PC-3 (cell line): ENCODE measurements at places on chromosomes 3 and 15. TPM values are rescaled to one million over a fixed set of nuclear protein-coding genes. Genes with fewer than 3 reads are reported as not detected.

The SLC38A3 gene
- total RNA-seq: 0.17 and 3.3 TPM in 2 replicates

The DUOX1 gene
- total RNA-seq: 0.29 TPM in 1 of 2 replicates, not detected in the other

The DUOX2 gene
- total RNA-seq: not detected in 2 replicates

The ANKRD34C gene
- not detected in 2 replicates for total RNA-seq

The TF gene
- not detected in 2 replicates for total RNA-seq

The GPR62 gene
- total RNA-seq: not detected in 2 replicates

The SCN11A gene
- total RNA-seq: not detected in 2 replicates

The C3orf85 gene
- not detected in 2 replicates for total RNA-seq

The FMN1 gene
- 2.4 and 2.9 TPM in 2 replicates for total RNA-seq

The ITGB5 gene
- 67.2 and 89.4 TPM in 2 replicates for total RNA-seq

The LRRC49 gene
- total RNA-seq: 7.7 and 13.6 TPM in 2 replicates

The NRG4 gene
- total RNA-seq: 2.8 and 3.1 TPM in 2 replicates

The CASR gene
- total RNA-seq: not detected in 2 replicates

GRCh38 chr3:61903931-61904657, 342.7 kb downstream of the PTPRG start:
- no peak for DNase-seq

DNA sequence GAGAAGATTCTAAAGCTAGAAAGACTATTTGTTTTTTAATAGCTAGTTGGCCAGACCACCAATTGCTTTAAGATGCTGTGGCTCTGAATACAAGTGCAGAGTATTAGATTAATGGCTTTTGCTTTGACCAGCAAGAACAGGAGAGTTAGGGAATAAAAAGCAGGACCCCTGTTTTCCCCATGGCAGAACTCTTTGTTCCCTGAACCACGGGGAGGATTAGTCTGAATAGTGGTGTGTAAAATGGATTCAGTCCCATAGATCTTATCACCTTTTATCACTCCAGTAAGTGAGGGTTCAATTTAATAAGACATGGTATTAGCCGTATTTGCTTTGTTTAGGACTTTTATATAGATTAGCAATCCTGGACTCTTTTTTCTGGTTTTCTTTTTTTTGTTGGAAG, 562.6 kb upstream of the DPPA4 start:
- no peak for DNase-seq

- DNase-seq: peak; percentile 70
Observed at GRCh38 chr15:63587527-63587926, 9.7 kb upstream of the FBXL22 start.

GRCh38 chr3:195460091-195460713, 17.4 kb upstream of the ACAP2 start:
- DNase-seq: no peak

DNA sequence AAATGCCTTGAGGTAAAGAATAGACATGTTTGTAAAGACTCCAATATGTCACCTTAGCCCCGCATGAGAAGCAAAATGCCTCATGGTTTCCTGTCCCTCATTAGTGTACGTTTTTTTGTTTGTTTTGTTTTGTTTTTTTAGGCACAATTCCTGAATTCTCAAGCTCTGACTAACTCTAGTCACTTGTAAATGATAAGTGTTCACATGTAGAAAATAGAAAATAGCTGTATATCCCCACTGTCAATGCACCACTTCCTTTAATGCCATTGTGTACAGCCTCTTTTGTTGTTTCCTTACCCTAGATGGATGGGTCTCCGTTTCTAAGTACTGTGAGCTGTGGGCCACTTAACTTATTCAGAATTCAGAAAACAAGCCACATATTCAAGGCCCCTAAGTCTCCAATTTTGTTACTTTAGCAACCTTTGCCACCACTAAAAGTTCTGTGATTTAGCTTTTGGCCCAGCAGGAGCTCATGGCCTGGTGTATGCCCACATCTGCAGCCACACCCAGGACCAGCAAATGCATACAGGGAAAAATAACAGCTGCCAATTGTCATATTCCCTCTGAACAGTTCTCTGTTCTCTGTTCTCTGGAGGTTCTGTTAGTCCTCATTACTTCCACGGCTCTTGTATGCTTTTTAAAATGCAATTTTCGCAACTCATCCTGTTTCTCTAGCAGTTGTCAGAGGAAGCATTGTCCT, 655.5 kb downstream of the GBE1 start:
- DNase-seq: peak; percentile 87

DNA sequence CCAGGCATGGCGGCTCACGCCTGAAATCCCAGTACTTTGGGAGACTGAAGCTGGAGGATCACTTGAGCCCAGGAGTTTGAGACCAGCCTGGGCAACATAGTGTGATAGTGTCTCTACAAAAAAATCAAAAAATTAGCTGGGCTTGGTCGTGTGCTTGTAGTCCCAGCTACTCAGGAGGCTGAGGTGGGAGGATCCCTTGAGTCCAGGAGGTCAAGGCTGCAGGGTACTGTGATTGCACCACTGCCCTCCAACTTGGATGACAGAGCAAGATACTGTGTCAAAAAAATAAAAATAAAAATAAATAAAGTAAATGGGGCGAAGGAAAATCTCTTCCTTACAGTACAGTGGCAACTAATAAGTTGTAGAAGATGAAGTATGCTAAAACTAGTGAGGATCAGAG, 29.6 kb downstream of the LSM3 start:
- DNase-seq: no peak

GRCh38 chr3:141105828-141106628, 54.9 kb downstream of the SPSB4 start:
- peak; percentile 82 for DNase-seq

GRCh38 chr15:69096626-69097025, 63.8 kb upstream of the GLCE start:
- DNase-seq: no peak

DNA sequence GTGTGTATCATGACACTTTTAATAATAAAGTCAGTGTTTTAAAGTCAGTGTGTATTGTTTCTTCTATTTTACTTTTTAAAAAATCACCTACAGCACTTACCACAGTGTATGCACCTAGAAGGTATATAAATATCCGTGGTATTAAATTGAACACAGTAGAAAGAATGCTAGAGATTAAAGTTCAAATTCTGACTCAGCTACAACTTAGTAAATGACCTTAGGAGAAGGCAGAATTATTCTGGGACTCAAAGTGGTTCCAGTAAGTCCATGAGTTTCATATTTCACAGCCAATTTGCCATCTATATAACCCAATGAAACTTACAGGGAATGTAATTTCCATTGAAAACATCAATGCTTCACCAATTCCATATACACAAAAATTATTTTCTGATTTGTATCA, 52.7 kb upstream of the MAP4 start:
- DNase-seq: no peak

GRCh38 chr3:169122416-169122815, 541.1 kb downstream of the MECOM start:
- no peak for DNase-seq

DNA sequence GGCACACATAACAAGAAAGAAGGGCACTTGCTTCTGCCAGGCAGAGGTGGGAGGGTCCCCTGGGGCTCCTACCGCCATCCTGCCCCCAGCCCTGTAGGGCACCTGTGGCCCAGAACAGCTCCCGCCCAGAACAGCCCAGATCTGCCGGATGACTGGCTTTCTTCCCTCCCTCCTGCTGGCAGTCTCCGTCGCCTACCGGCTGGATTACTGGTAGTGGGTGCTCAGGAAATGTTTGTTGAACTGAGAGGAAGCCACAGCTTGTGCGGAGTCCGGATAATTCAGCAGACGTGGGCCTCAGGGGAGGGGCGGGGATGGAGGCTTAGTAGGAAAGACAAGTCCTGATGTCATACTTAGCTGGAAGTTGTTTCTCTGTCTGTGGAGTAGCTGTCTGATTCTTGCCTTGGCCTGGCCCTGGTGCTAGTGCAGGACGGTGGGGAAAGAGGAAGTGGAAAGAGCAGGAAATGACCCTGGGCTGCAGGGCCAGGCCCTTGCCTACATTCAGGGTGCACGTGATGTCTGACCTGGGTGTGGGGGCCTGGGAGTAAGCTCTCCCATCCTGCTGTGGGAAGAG, 6.7 kb downstream of the CCDC9B start:
- no peak for DNase-seq

DNA sequence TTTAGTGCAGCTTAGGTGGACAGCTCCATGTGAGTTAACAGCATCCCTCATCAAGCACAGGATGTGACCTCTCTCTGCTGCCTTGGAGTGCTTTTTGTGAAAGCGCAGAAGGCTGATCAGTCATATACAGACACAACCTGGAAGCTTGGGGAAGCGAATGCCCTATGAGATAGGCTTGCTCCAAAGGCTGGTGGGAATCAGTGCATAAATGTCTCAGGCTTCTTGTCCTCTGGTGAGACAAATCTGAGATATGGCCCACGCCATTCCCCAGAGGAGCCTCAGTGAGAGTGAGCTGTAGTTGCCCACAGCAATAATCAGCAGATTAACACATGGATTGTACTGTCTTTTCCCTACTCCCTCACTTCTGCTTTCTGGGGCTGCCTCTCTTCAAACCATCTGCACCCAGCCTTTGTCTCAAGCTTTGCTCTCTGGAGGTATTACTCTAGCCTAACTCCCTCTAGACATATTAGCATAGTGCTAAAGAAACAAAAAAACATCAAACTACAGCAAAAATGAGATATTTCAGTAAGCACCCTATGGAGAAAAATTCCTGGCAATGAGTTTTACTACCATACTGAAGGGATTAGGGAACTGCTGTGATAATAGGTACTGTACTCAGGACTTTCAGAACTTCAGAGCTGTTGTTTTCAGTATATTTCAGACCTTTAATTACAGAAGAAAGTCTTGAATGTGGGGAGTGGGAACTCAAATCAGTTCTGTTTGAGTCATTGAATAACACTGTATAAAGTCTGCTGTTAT, 113.7 kb downstream of the OXSM start:
- no peak for DNase-seq

- peak; percentile 26 for DNase-seq
Observed at GRCh38 chr15:74265046-74265639, 29.0 kb downstream of the CCDC33 start.

- no peak for DNase-seq
Observed at GRCh38 chr15:39397883-39398282, 183.0 kb upstream of the THBS1 start.

- no peak for DNase-seq
Observed at GRCh38 chr3:32613183-32613582, 42.5 kb upstream of the DYNC1LI1 start.

DNA sequence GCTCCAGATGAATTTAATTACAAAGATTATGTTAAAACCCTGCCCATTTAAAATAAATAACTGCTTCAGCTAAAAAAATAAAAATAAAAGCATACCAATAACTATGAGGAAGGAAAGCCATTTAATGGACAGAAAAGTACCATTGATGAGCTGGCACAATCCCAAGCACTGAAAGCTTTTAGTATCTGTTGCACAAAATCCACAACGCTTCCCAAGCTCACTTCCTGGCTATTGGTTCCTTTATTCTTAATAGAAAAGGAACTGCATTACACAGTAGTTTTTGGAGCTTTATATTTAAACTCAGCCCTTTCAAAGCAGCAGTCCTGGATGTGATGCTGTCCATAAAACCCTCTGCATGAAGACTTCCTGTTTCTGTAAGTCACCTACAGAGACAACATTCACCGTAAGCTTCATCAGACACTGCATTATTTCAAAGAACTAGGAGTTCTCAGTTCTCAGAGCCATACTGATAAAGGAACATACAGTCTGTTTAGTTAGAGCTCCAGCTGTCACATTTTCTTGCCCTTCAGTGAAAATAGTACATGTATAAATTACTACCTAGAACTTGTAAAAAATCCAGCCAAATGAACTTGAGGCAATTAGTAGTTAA, 81.5 kb downstream of the CSNK1G1 start:
- no peak for DNase-seq

DNA sequence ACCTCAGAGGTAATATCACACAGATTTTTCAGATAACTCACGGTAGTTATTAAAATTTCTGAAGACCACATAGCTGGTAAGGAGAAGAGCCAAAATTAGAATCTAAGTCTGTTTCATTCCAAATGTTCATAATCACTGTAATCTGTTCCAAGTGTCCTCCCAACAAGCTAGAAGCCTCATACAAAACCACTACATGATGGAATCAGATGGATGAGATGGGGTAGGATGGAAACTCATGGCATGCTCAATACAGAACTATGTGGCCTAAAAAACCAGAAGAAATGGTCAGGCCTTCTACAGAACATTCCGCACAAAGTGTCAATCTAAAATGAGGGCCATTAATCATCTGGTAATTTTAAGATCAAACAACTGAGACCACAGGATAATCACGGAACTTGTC, 91.8 kb downstream of the THBS1 start:
- no peak for DNase-seq

DNA sequence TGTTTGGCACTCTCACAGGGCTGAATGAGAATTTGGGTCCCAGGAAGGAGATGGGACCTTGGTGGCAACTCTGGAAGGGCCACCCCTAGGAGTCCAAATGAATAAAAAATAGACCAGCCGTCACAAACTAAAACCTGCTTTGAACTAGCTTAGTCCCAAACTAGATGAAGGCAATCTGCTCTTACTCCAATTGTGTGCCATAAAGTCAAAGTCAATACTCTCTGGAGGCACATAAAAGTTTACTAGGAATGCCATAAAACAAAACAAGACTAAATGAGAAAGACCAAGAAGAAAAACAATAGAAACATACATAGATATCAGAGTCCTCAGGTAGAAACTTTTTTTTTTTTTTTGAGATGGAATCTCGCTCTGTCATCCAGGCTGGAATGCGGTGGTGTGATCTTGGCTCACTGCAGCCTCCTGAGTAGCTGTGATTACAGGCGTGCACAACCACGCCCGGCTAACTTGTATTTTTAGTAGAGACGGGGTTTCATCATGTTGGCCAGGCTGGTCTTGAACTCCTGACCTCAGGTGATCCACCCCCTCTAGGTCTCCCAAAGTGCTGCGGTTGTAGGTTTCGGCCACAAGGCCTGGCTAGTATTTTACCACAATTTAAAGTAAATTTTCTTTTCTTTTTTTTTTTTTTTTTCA, 8.1 kb downstream of the GOLGA6L2 start:
- no peak for DNase-seq

GRCh38 chr3:12868039-12869034, 27.0 kb upstream of the RPL32 start:
- DNase-seq: peak; percentile 93

GRCh38 chr3:182814419-182815062, 21.2 kb downstream of the ATP11B start:
- no peak for DNase-seq

GRCh38 chr3:180690061-180690460, 10.8 kb upstream of the CCDC39 start:
- DNase-seq: peak; percentile 17

- no peak for DNase-seq
Observed at GRCh38 chr15:43183270-43183669, 1.9 kb upstream of the CCNDBP1 start.

DNA sequence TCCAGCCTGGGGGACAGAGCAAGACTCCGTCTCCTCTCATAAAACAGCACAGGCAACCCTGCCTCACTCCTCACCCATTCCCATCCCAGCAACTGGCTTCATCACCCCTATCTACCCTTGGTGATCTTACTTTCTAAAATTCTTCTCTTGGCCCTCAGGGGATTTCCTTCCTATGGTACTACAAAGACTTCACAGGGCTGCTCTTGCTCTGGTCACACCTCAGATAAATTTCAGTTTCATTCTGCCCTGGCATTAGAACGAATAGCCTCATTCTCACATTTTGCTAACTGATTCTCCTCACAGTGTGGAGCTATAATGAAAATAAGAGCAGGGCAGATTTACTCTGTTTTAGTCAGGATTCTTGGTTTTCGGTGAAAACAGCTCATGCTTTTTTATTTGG, 22.1 kb upstream of the CRBN start:
- no peak for DNase-seq
